ENCODE measurements at places on chromosomes 11 and 22.

- DNase-seq = no peak
These were observed 295.6 kb downstream of the DDX10 start for GRCh38 chr11:108960501-108960900.

DNA sequence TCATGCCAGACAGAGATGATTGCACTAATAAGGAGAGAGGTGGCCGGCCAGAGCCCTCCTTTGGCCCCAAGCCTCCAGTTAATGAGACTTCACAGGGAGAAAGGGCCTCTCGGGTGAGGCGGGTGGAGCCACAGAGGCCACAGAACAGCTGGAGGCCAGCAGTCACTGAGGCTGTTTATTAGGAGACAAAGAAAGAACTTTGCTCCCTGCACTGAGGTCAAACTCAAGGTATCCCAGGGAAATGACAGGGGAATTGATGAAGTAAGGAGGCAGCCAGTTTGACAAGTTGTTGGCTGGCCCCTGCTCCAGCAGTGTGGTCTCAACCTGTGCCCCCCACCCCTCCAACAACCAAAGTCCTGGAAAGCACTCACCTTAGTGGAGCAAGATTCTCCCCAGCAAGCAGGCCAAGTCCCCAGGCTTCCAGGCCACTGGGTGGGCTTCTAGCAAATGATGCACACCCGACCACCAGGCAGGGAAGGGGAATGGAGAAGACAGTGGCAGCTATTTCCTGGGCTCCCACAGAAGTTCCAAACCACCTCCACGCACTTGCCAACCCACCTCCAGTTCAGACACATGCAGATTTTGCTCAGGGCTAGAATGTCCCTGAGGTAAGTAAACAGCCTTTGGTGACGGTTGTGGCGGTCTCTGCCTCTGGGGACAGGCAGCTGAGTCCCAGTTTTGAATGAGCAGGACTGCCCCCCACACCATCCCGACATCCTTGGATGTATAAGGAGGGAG lies 53.2 kb downstream of the RPUSD4 start:
- no peak for DNase-seq

- DNase-seq = no peak
These were observed 15.6 kb upstream of the GNAZ start for GRCh38 chr22:23054531-23055257.

- no peak for DNase-seq
These were observed 70.5 kb downstream of the ETS1 start for GRCh38 chr11:128516886-128517285.

GRCh38 chr11:18703001-18703763 lies 4.6 kb downstream of the TMEM86A start:
- DNase-seq = no peak

DNA sequence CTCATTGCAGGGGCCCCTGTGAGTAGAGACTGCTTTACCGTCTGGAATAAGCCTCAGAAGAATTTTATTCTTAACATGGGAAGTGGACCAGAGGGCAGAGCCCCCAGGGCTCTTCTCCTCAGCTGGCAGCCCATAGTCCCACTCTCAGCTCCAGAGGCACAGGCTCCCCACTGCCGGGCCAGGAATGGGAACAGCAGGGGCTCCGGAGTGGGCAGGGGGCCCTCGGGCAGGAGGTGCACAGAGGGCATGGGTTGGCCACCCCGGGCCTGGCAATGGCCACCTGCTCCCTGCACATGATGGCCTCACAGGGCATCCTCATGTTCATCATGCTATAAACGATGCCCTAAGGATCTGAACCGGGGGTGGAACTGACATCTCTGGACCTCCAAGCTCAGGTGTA lies 1469.7 kb downstream of the BRD1 start:
- no peak for DNase-seq

DNA sequence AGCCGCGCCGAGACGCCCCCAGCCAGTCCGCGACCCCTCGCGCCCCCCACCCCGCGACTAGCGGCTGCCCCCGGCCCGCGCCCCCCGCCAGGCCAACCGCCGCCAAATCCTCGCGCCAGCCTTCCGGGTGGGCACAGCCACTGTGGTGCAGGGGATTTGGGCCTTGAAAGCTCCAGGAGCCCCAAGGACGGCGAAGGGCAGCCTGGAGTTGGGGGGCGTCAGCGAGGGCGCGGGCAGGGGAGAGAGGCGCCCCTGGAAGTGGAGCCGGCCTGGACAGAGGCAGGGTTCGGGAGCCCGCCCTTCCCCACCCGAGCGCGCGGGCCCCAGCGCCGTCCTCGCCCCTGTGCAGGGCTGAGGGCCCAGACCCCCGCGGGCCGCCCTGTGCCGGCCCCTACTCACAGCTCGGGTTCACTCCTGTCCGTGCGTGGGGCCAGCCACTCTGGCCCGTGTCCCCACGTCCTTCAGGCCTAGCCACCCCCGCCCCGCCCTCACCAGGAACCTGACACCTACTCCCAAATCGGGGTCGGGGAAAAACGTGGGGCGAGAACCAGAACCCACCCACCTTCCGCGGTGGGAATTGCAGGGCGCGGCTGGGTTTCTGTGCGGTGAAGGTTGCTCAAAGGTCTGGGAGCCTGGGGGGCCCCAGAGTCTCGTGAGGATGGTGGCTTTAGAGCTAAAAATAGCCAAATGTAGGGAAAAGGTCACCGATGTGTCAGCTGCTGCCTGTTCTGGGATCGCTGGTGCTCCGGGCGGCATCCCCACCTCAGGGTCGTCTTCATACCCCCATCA lies at the start of gene CPT1B:
Gene CPT1B, minus strand, starts transcription at position 441 of the 789 bp plus-strand sequence. CDS start 512 bp downstream, outside the sequence.
- DNase-seq = no peak

All from AG04449 (cell line).